ENCODE measurements at places on chromosomes 5 and 9.
A peak's percentile ranks its signal among the peaks of the same experiment; 100 is the strongest.

DNA sequence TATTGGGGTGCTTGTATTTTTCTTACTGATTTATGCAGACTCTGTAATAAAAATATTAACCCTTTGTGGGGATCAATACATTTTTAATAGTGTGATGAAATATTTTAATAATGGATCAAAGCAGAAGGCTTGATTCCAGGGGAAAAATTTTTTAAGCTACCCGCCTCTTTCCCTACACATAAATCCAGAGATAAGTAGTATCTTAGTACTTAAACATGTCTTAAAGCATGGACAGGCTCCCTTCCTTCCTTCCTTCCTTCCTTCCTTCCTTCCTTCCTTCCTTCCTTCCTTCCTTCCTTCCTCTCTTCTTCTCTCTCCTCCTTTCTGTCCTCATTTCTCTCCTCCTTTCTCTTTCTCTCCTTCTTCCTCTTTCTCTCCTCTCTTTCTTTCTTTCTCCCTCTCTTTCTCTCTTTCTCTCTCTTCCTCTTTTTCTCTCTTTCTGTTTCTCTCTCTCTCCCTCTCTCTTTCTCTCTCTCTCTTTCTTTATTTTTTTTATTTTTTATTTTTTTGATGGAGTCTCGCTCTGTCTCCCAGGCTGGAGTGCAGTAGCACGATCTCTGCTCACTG, 78.0 kb upstream of the SPRY4 start:
- no peak overlapping the region for H3K4me3 ChIP-seq
- H3K27me3 ChIP-seq, result no peaks in the 10 kb centered on the region
- H3K27ac ChIP-seq, result no peak overlapping the region
- no peaks in the 10 kb centered on the region for H3K4me1 ChIP-seq

DNA sequence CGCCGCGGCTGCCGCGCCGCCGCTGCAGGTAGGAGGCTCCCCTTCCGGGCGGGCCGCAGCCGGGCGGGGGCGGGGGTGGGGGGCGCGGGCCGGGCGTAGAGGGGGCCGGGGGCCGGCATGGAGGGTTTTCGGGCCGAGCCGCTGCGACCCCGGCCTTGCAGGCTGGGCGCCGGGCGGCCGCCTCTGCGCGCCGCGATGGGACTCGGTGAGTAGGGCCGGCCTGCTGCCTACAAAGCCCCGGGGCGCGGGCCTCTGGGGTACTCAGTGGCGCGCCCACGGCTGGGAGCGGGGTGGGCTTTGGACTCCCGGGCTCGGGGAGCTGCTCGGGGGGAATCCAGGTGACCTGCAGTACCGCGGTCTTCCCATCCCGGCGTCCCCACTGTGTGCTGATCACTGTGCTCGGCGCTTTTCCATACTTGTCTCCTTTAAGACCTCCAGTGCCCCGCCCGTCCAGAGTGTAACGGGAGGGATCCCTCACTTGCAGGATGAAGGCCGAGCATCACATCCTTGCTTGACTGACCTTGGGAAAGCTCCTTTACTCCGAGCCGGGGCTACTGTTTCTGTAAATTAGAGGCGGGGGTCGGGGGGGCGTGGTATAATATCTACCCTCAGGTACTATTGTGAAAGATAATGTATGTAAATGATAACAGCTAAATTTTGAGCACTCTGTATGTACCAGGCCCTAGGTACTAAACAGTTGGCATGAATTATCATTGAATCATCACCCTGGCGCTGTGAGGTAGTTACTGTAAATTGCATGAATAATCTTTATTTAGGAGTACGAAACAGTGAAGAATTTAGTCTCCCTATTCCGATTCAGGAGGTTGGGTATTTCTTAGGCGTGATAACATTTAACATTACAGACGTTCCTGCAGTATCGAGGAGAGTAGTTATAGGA, 672 bp downstream of the MSANTD3 start:
- H3K4me1 ChIP-seq, result peaks cover 10% of the 10 kb centered on the region
- H3K36me3 ChIP-seq, result no peaks in the 10 kb centered on the region
- DNase-seq, result no peak
- peak overlapping the region; percentile 51 for H3K27ac ChIP-seq
- no peaks in the 10 kb centered on the region for H3K27me3 ChIP-seq

- H3K27me3 ChIP-seq, result no peaks in the 10 kb centered on the region
- no peak overlapping the region for H3K4me3 ChIP-seq
- no peaks in the 10 kb centered on the region for H3K36me3 ChIP-seq
- no peak overlapping the region for H3K27ac ChIP-seq
- no peak for DNase-seq
- no peaks in the 10 kb centered on the region for H3K4me1 ChIP-seq
Measured at GRCh38 chr5:18091142-18091541, 456.9 kb downstream of the TAF11L14 start.

GRCh38 chr9:93654351-93654961, 78.1 kb downstream of the PHF2 start:
- H3K36me3 ChIP-seq, result peaks cover 38% of the 10 kb centered on the region
- no peaks in the 10 kb centered on the region for H3K4me1 ChIP-seq
- no peak overlapping the region for H3K27ac ChIP-seq
- no peak for DNase-seq

DNA sequence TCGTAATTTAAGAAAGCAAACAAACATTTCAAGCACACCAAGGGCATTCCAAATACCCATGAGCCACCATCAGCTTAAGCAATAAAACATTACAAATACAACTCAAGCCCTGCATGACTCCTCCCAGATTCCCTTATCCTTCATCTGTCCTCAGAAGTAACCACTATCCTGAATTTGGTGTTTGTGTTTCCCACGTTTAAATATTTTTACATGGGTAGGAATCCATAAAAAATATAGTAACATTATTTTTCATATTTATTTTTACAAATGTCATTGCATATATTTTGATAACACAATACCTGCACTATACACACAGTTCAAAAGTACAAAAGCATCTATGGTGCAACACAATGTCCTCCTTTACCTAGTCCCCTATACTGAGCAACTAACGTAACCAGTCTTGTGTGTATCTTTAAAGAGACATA, 6.4 kb downstream of the PRKAA1 start:
- H3K36me3 ChIP-seq, result peaks cover 2% of the 10 kb centered on the region
- H3K4me3 ChIP-seq, result no peak overlapping the region
- H3K27ac ChIP-seq, result no peak overlapping the region
- H3K4me1 ChIP-seq, result peaks cover 3% of the 10 kb centered on the region

- H3K27me3 ChIP-seq, result no peaks in the 10 kb centered on the region
- H3K4me3 ChIP-seq, result no peak overlapping the region
- no peak for DNase-seq
- H3K4me1 ChIP-seq, result no peaks in the 10 kb centered on the region
- no peak overlapping the region for H3K27ac ChIP-seq
Measured at GRCh38 chr5:60521376-60522291, 178.3 kb downstream of the DEPDC1B start.

DNA sequence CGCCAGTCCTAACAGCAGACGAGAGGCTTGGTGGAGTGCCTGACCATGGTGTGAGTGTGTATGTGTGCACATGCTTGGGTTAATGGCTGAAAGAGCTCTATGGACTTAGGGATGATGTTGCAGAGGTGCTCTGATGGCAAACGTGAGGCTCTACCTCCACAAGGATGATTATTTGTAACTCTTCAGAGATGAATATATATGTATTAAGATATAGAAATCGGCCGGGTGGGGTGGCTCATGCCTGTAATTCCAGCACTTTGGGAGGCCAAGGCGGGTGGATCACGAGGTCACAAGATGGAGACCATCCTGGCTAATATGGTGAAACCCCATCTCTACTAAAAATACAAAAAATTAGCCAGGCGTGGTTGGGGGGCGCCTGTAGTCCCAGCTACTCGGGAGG, 253.4 kb upstream of the CDH18 start:
- no peak overlapping the region for H3K4me3 ChIP-seq
- no peaks in the 10 kb centered on the region for H3K4me1 ChIP-seq
- H3K36me3 ChIP-seq, result no peaks in the 10 kb centered on the region

GRCh38 chr5:142674531-142675469, 11.1 kb downstream of the FGF1 start:
- no peak for DNase-seq
- H3K36me3 ChIP-seq, result no peaks in the 10 kb centered on the region
- H3K4me1 ChIP-seq, result no peaks in the 10 kb centered on the region
- no peak overlapping the region for H3K4me3 ChIP-seq
- H3K27me3 ChIP-seq, result no peaks in the 10 kb centered on the region

DNA sequence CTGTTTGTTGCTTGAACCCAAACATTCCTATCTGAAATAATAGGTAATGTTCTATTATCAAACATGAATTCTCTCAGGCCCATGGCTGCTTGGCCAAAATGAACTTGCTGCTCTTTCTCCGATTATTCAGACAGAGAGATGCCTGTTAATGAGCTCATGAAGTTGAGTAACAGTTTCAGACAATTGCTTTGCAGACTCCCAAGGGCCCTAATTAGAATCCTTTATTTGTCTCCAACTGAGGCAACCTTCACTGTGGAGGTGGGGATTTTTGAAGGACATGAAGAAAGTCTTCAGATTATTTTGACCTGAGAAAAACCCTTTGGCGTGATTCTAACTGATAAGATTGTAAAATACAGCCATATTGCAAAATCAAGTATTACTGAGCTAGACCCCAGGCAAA, 466.7 kb downstream of the NFIB start:
- no peak overlapping the region for H3K4me3 ChIP-seq
- no peaks in the 10 kb centered on the region for H3K27me3 ChIP-seq
- H3K4me1 ChIP-seq, result no peaks in the 10 kb centered on the region
- DNase-seq, result no peak

Measured in effector memory CD4-positive, alpha-beta T cell (primary cell).